B cell (primary cell): ENCODE measurements at places on chromosomes 13 and 19.

- DNase-seq, result no peak
Measured at GRCh38 chr19:45290381-45290931, 32.2 kb downstream of the CKM start.

DNA sequence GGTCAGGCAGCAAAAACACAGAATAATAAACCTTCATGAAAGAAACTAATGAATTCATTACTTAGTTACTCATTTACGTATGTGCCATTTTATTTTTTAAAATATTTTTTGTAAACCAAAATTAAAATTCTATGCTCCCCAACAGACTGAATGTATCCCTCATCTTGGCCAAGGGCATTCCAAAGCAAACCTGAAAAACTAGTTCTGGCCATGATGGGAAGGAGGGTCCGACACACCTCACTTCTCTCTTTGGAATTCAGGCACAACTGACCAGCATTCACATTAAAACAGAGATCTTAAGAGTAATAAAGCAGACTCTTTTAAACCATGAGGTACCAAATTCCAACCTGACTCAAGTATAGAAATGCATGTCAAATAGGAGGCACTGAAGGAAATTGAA lies 1576.9 kb upstream of the SPRY2 start:
- DNase-seq, result no peak

GRCh38 chr19:16208064-16208759 lies 10.5 kb downstream of the AP1M1 start:
- no peak for DNase-seq

DNA sequence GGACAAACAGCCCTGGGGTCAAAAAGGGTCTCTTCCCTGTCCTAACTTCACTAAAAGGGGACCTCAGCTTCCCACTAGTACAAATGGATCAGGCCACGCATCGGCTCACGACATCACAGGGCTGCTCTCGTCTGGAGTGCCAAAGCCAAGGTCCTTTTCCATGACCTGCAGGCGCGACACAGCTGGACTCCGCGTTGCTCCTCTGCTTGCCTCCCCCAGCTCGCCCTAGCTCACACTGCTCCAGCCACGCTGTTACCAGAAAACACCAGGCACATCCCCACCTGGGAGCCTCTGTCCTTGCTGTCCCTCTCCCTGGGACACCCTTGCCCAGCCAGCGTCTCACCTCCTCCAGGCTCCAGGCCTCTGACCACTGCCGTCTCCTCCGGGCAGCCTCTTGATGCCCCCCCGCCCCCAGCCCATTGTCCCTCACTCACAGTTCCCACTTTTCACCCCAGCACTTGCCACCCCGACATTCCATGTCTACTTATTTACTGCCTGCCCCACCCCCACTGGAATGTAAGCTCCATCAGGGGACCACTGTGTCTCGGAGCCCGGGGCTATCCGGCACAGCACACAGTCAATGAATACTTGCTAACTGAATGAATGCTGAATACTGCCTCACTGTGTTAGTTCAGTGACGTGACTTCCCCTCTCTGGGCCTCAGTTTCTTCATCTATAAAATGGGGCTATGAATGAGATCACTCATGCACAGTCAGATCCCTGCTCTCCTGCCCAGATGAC lies 20.7 kb downstream of the AKT2 start:
- DNase-seq, result no peak

DNA sequence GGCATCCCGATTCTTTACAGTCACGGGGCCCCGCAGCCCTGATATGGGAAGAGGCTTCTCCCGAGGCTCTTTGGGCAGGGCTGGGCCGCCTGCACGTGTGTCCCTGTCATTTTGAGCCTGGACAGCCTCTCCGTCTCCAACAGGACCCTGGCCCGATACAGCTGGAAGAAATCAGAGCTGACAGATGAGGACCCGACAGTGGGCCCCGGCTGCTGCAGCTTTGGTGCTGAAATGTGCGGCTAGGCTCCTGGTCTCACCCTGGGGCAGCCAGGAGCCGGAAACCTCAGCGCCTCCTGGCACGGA lies 3.2 kb downstream of the PIAS4 start:
- no peak for DNase-seq
